ENCODE measurements at places on chromosomes 1 and 21.

DNA sequence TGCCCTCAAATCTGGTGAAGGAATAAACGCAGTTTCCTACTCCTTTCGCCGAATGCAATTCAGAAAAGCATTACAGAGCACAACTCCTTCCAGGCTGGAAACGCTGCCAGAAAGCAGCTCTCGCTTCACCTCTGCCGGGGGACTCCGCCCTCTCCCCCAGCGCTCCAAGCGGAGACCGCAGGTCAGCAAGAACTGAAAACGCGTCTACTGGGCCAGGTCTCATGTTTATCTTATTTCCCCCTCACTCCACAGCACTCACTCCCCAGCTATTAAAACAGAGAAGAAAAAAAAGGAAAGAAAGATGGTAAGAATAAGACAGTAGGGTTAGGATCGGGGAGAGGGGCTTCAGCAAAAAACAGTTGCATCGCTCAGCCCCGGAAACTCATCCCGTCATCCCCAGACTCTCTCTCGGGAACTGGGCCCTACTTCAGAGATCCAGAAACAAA, 833 bp upstream of the RCOR3 start:
- DNase-seq: peak; percentile 78

- DNase-seq: no peak
Observed at GRCh38 chr21:39900911-39901310, 33.7 kb downstream of the PCP4 start.

GRCh38 chr1:88768816-88769215, 84.7 kb downstream of the PKN2 start:
- DNase-seq: no peak

DNA sequence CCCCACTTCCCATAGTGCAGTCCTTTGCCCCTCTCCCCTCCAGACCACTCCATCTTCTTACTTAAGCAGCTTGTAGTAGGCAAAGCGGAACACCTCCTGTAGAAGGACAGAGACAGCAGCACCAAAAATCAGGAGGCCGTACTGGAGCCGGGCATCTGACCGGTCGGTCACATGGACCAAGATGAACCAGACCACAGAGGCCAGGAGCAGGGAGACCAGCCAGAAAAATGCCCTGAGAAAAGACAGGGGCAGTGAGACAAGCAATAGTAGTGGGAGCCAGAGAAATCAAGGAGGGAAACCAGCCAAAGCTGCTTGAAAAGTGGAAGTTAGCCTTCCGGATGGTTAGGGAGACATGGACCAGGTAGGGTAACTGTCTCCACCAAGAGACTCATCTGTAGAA, 920 bp downstream of the APH1A start:
- no peak for DNase-seq

GRCh38 chr1:15231714-15232201, 15.3 kb upstream of the FHAD1 start:
- no peak for DNase-seq

DNA sequence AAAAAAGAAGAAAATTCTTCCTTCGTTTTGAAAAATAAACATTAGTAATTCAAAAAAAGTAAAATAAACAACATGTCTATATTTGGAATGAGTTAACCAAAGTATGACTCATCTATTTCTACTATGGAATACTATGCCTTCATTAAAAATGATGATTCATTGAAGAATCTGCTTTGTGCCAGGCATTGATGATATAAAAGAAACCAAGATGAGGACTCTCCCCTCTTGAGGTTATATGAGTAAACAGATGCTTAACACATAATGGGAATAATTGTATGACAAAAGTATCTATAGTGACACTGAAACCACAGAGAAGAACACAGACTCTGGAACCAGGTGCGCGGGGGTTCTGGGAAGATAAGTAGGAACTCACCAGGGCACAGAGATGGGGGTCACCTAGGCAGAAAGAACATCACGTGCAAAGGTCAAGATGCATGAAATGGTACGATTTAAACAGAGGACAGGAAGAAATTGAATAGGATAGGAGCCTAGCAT, 18.8 kb downstream of the ELF3 start:
- DNase-seq: peak; percentile 76

DNA sequence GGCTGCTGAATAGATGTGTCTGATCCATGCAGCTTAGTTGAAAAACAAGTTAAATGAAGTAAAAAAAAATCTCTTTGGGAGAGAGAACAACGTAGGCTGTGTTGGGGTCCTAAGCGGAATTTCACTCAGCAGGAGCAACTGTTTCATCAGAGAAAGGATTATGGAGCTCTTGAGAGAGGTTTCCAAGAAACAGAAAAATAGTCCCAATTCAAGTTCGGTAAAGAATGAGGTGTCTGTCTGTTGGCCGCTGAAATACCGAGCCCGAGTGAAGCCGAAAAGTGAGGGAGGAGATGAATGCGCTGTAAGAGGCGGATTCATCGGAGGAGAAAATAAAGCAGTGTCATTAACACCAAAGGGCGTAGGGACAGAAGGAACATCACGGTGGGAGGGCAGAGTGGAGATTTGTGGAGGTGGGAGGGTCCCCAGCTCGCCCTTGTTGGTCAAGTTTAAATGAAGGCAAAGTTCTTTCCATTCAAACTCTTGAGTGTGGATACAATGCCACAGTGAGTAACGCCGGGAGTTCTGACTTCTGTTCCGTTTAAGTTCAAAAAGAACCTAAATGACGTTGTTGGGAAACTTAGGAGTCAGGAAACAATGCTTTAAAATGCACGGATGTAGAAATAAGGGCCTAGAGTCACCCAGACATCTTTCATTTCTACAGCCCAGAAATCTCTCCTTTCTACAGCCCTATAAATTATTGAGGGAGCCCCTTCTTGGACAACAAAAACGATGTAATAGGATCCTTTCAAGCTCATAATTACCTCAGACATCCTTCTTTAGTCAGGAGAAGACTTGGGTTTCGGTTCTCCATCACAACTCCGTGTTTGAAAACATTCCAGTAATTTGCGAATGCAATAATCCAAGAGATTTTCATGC, 15.6 kb upstream of the SLC45A1 start:
- no peak for DNase-seq

GRCh38 chr1:34532113-34532512, 222.7 kb upstream of the GJB5 start:
- DNase-seq: no peak

GRCh38 chr1:110120960-110121561, 8.8 kb downstream of the UBL4B start:
- no peak for DNase-seq

Measured in AG10803 (cell line).